CD4-positive, alpha-beta T cell treated with Interleukin-15 for 4 hours (primary cell): ENCODE measurements at places on chromosomes 16 and 17.

DNA sequence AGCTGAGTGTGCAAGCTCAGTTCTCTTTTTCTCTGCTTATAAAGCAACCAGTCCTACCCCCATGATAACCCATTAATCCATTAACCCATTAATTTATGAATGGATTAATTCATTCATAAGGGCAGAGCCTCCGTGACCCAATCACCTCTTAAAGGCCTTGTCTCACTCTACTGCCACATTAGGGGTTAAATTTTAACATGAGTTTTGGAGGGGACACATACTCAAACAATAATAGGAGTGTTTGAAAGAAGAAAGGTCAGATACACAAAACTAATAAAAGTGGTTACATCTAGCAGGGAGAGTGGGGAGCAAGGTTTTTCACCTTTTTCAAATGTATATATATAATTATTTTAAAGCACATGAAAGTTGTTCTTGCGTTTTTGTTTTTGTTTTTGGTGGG is 6.8 kb downstream of the VMP1 start:
- no peak for DNase-seq

DNA sequence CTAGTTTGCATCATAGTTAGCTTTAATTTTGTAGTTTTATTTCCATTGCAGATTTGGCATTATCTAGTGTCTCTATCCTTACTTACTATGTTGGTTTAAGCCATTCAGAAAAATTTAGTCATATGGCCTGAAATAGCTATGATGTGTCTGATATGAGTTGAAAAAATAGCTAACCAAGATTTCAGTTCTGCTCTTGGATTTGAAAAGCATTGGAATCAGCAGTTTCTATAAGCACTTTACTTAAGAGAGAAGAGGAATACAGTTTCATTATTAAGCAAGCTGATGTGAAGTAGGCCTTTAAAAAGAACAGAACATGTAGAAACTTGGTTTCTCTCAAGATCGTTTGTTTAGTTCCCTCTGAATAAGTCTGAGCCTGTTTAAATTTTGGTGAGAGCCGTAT is 25.9 kb downstream of the LPCAT2 start:
- no peak for DNase-seq

DNA sequence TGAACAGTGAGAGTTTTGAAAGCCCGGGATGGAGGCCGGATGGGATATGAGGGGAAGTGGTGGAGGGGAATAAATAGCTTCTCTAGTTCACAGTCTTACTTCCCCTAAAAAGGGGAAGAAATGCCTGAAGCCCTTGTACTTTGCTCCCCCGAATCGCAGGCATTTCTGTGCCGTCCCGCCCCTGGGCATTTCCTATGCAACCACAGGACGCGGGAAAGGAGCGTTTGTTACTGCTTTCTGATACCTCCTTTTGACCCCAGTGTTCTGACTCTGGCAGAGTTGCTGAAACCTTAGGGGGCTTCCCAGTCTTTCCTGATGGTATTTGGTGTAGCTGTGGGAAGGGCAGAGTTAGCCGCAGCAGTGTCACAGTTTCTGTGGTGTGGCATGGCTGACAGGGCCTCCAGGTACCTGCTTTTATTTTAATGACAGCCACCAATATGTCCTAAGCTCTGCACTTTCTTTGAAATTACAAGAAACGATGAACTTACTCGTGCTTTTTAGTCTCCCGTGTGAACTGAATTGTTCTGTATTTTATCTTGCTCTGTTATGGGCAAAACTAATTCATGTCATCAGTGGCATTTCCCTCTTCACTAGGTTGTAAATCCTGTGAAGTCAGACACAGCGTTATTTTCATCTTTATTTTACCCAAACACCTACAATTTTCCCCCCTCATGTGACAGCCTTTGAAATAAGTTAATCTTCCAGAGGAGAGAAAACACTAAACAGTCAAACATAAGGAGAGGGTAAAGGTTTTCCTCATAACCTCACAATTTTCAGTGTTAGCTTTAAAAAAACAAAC is 27.1 kb downstream of the USP10 start:
- no peak for DNase-seq

DNA sequence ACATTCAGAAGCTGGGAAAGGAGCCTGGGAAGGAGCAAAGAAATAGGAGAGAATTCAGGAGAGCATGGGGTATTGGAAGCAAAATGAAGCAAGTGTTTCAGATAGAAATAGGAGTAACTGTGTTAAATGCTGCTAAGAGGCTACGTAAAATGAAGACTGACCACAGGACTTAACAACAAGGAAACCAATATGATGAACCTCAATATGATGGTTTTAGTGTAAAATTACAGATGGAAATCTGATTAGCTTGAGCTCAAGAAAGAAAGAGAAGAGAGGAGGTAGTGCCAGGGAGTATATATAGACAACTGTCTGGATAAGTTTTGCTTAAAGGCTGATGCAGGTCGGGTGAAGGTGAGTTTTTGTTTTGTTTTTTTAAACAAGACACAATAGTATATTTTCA is 92.2 kb downstream of the HELZ start:
- no peak for DNase-seq

DNA sequence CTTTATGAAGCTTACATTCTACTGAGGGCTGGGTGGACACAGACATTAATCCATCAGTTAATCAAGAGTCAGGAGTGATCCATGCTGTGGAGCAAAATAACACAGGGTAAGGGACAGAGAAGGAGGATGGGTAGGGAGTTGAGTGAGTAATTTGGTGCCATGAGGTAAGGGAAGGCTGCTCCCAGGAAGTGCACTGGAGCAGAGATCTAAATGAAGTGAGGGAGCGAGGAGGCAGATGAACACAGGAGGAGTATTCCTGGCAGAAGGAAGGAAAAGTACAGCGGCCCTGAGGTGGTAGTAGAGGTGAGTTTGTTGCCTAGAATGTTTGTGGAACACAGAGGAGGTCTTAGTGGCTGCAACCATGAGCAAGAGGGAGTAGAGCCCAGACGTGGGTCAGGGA is 34.8 kb downstream of the ASIC2 start:
- DNase-seq, result no peak

GRCh38 chr17:57357830-57358430 is 101.6 kb downstream of the MSI2 start:
- no peak for DNase-seq
